ENCODE measurements at places on chromosomes 6 and 20.
A peak's percentile ranks its signal among the peaks of the same experiment; 100 is the strongest.

DNA sequence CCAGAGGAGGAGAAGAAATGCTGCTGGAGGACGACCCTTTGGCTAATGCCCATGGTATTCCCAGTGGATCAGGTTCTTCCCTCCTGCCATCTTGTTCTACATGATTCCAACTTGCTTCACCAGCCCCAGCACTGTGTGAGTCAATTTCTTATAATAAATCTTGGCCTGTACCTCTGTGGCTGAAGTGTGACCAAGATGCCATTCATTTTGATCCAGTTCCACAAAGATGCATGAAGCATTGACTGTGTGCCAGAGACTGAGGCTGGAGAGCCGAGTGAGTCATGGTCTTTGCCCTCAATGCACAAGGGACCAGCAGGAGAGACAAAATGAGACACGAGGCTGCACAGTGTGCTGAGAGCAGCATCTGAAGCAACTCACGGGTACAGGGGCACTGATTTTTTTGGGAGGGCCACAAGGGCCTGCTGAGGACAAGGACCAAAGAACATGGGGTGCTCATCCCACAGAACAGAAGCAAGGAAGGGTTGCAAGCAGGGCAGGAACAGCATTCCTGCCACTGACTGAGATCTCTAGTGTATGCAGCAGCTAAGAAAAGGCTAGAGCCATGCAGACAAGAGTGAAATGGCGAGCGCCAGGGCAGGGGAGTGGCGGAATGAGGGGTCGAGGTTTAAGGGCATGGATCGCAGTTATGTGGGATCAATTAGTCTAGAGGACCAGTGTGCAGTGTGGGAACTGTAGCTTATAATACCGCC is 207.0 kb downstream of the THBS2 start:
- DNase-seq: no peak

DNA sequence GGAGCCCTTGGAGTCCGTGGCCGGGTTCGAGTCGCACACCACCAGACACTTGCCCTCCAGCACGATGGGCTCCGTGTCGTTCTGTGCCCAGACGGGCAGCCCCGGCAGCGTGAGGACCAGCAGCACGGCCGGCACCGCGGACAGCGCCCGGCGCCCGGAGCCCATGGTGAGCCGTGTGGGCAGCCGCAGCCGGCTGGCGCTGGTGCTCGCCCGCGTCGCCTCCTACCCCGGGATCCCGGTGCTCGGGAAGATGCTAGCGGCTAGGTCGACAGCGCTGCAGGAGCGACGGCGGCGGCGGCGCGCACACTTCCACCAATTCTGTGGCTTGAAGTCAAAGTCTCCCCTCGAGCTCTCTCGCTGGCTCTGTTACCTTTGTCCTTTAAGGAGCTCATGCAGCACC is 1.3 kb downstream of the CBLN4 start:
- DNase-seq: peak; percentile 13

DNA sequence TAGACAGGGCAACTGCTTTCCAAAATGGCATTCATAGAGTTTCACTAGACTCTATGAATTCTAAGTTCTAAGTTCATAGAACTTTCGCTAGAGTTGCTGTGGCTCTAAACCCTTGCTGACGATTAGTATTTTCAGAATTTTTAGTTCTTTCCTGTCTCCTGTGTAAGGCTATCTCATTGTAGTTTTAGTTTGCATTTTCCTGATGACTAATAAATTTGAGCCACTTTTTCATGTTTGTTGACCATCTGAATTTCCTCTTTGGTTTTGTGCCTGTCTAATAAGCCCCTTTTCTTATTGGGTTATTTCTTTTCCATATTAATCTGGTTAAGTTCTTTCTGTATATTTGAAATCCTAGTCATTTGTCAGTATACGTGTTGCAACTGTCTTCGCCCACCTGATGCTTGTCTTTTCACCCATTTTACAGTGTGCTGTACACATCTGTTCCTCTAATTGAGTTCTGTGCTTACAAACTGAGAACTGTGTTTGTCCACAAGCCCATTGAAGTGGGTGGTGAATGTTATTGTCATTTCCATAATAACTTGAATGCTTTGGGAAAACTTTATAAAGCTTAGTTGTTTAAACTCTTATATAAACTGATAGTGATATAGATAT is 177.7 kb upstream of the CDYL start:
- DNase-seq: no peak

- DNase-seq: no peak
Observed at GRCh38 chr6:19158586-19158985, 678.6 kb upstream of the ID4 start.

GRCh38 chr6:1970151-1970561 is 275.2 kb downstream of the GMDS start:
- DNase-seq: no peak

- DNase-seq: no peak
Observed at GRCh38 chr6:13865141-13865540, 50.8 kb upstream of the MCUR1 start.

- no peak for DNase-seq
Observed at GRCh38 chr6:44485601-44486401, 98.3 kb downstream of the CDC5L start.
